ENCODE measurements at places on chromosomes 5 and 9.

GRCh38 chr9:72614067-72614466 lies 92.7 kb downstream of the TMC1 start:
- DNase-seq: no peak

DNA sequence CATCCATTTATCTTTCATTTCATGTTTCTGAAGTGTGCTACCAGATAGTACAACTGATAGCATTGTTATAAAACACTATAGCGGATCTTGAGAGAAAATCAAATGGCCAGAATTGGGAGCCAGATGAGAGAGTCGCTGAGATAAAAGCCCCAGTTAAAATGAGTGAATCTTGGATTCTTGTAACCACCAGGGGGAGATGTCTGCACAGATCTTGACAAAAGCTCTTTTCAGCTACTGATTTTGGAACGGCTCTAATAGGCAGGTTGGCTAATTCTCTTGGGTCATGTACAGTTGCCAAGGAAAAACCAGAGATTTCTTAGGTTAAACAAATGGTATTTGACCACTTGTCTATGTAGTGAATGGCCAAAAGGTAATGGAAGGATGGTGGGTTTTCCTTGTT lies 21.7 kb downstream of the F2RL2 start:
- no peak for DNase-seq

DNA sequence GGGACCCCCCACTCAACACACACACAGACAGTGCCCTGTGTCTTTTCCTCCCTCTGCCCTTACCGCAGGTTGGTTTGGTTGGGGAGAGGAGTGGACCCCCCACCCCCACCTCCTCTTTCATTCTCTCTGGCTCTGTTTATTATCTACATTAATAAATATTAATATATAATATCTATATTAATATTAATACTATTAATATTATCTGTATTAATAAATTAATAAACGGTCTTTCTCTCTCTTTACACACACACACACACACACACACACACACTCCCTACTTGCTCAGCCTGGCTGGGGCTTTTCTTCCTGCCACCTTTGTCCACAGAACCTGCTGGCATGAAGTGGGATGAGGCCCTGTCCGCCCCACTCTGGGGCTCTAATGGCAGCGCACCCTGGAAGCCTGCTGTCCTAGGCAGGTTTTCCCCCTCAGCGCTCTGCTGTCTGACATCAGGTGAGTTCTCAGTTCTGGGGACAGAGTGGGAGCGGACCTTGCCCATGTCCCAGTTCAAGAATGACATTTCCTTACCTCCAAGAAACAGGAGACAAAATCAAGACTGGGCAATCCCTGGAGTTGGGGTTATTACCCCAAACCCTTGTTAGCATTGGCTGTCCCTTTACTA lies 10.5 kb upstream of the SMIM32 start:
- no peak for DNase-seq

DNA sequence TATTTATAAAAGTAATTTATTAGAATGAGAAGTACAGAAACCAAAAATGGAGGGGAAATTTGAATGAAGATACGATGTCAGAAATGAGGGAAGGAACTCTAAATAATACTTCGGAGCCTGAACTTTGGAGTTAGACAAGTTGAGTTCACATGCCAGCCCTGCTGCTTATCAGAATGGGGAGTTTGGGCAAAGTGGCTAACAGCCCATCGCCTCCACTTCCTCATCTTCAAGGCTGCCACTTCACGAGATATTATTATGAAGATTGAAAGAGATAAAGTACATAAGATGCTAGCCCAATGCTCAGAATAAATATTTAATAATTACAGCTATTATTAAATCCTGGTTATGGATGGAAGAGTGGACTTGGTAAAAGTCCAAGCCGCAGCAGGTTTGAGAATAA lies 56.2 kb upstream of the ABCA1 start:
- no peak for DNase-seq

DNA sequence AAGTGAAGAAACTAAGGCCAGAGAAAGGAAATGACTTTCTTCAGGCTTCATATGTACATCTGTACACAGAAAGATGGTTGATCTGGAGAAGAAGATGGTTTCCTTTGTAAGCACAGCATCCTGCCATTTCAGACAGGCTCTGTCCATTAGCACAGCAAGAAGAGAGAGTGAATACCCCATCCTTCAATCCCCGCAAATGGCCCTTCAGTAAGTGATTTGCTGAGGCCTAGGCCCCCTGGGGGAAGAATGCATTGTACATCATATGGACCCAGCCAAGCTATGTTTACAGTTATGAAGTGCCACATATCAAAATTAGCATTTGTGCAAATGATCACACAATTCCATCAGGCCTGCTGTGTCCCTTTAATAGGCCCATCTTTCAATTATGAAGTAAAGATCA lies 657.4 kb downstream of the BRINP1 start:
- DNase-seq: no peak

DNA sequence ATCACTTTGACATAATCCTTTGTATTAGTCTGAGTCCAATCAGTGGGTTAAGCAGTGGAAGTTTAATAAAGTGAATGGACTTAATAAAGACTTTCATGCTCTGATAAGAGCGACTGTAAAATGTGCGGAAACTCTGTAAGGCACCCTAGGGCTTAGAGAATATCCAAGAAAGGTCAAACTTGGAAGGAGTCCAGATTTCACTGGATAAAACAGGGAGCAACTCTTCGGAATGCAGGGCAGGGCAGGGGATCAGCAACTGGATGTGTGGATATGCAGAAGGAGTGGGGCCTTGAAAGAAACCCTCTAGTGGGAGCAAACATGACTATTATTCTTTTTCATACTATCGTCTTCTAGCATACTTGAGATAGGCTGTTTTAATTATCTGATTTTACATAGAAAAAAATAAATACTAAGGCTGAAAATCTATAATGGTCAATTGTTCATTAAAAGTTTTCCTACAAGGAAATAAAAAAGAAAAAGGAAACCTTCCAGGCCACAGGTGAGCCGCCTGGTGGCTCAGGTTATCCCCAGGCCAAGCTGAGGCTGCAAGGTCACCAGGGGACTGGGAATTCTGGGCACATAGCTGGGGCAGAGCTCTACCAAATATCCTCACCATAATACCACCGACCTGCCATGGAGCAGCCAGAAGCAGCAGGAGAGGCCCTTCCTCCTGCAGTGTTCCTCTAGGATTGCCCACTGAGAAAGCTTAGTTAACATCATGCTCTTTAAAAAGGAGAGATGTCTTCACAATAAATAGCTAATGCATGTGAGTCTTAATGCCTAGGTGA lies 46.3 kb upstream of the CCDC112 start:
- no peak for DNase-seq

DNA sequence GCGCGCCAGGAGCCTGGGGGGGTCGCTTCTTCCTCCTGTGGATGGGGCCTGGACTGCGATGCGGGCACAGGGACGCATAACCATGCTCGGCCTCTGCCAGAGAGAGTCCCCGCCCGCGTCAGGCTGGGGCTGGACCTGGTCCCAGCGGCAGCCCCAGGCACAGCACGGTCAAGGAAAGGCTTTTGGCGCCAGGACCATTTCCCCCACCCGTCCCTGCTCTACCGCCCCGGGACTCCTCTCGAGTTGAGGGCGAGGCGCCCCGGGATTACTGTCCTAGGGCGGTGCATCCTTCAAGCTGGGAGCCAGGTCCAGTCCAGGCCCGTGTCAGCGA lies 341 bp downstream of the MXD3 start:
- DNase-seq: no peak

- no peak for DNase-seq
Observed at GRCh38 chr5:122774519-122774860, 390 bp upstream of the SNX2 start.

GRCh38 chr5:133469846-133470245 lies 142.5 kb downstream of the FSTL4 start:
- no peak for DNase-seq

DNA sequence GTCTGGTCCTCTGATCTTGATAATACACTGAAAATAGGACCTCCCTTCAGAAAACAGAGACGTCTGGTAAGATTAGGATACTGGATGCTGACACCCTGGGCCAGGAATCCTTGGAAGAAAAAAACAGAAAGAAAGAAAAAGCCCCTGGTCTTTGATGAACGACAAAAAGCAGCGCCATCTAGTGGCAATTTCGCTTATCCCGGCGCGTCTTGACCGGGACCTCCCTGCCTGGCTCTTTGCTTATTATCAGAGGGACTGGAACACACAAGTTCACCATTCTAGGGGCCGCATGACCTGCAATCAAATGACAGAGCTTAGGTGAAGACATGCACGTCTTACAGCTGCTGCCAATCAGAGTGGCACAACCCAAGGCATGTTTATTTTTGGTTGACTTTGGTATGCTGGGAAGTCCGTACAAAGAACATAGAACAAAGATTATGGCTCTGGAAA lies 114.9 kb upstream of the NFIB start:
- peak; percentile 14 for DNase-seq

DNA sequence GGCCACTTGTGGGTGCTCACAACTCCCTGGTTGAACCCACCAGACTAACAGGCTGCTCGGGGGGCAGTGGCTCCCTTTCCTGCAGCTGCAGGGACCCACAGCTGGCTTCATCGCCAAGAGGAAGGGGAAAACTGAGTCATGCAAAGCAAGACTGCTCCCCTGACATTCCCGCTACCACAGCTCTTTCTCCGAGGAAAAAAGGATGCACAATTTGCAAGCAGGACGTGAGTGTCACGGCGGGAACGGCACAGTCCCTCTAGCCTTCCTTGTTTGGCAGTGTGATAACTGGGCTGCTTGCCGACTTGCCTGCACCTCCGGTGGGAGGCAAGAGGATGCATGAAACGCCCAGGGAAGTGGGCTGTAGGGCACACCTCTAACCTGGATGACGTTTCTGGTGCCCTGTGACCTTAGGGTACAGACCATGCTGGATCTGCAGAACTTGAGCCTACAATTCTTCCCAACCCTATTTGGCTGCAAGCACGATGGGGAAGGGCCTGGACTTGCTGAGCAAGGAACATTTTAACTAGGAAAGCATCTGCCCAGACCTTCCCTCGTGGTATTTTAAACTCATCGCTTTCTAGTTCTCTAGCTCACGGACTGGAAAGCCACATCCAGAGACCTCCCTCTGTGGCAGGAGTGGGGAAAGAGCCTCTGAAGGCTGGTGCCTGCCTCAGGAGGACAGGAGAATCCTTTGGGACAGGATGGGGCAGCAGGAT lies 7.8 kb downstream of the SH3PXD2B start:
- DNase-seq: no peak

DNA sequence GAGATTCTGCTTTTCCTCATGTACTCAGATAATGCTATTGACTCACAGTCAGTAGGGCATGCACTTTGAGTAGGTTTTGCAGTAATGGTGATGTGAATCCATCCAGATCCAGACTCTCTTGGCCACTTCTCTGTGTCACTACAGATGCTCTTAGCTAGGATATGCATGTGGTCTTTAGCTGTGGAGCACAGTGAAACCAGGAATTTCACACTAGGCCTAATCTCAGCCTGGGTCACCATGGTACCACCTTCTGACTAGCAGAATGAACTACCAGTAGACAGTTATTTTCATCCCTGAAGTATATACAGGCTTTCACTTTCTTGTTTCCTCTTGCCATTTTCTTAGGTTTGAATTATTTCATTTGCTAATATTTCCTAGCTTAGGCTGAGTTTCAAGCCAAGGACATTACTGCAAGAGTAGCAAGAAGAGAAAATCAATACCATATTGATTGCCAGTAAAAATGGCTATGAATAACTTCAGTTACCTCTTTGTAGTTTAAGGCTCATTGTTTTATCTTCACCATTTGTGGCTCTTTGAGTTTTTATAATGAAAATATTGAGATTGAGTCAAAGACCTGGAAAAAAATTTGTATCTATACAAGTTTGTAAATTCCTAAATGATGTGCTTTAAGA lies 28.4 kb upstream of the CSNK1G3 start:
- no peak for DNase-seq

GRCh38 chr9:23648651-23649050 lies 177.4 kb downstream of the ELAVL2 start:
- DNase-seq: no peak

GRCh38 chr9:91726406-91727100 lies 223.5 kb downstream of the ROR2 start:
- DNase-seq: no peak

DNA sequence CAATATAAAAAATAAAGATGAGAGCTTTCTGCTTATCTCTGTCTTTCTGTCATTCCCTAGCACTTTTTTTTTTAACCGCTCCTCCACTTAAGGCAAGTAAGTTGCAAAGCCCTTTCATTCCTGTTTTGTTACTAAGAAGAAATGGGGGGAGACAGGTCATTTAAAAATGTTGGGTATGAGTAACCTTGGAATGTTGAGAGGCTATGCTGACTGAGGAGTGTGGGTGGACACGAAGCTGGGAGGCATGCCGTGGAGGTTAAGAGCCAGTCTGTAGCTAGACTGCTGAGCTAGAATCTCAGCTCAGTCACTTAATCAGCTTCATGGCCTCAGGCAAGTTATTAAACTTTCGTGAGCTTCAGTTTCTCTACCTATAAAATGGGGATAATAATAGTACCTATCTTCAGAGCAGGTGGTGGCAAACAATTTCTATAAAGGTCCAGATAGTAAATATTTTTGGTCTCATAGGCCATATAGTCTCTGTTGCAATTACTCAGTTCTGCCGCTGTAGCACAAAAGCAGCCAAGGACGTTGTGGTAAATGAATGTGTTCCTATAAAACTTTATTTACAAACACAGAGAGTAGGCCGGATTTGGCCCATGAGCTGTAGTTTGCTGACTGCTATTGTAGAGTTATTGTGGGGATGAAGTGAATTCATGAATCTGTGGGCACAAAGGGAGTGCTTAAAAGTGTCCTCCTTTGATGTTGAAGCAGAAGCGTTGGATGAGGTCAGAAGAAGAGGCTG lies 220.0 kb downstream of the GABBR2 start:
- DNase-seq: no peak

- no peak for DNase-seq
Observed at GRCh38 chr5:64144425-64145215, 21.0 kb upstream of the RNF180 start.

- no peak for DNase-seq
Observed at GRCh38 chr5:25489834-25490538, 845.2 kb upstream of the CDH10 start.

GRCh38 chr9:130739081-130739480 lies 45.5 kb downstream of the EXOSC2 start:
- DNase-seq: no peak

GRCh38 chr5:114369680-114370417 lies 8.0 kb downstream of the KCNN2 start:
- no peak for DNase-seq

GRCh38 chr5:137146402-137146890 lies 352.7 kb downstream of the SPOCK1 start:
- no peak for DNase-seq

DNA sequence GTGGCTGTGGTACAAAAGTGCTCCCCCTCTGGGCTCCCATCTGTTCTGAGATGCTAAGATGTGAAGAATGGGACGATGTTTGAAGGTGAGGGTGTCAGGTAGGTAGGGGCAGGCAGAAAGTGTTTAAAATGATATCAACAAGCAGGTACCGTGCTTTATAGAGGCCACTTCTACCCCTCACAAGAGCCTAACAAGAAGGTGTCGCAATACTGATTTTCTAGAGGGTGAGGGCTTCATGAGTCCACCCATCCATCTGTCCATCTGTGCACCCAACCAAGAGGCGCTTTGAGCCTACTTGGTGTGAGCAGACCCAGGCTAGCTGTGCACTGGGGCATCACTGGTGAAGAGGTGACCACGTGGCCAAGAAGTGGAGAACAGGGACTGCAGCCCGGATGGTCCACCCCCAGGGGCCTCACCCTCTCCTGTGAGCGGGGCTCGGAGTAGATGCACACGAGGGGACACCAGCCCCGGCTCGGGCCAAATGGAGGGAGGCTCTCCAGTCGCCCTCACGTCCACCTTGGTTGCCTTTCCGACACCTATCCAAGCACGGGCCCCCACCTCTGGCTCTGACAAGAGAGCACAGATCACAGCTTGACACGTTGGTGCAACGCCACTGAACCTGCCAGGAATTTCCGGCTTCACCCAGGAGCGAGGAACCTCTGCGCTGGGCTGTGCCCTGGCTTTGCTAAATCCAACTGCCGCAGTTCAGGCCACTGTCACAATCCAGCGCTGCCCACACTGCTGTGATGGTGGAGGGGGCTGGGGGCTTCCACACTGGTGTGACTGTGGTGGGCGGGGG lies 34.5 kb downstream of the CRB2 start:
- no peak for DNase-seq
